ENCODE measurements at places on chromosomes 2 and 18.
A peak's percentile ranks its signal among the peaks of the same experiment; 100 is the strongest.

DNA sequence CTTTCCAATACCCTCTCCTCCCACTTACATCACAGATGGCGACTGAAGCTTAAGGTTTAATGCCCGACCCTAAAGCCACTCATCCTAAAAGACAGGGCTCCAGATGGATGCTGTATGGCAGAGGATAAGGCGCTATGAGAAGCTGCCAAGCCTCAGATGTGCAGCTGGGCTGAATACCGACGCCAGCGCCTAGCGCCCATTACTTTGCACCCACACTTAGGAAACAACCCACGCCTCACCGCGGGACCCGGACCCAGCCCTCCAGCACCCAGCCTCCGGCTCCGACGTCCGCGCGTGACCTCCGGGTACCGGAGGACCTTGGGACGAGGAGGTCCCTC lies 335 bp downstream of the TRAK2 start:
- peaks cover 2% of the 10 kb centered on the region for H3K36me3 ChIP-seq
- peaks cover 35% of the 10 kb centered on the region for H3K4me1 ChIP-seq
- H3K27me3 ChIP-seq: no peaks in the 10 kb centered on the region
- H3K4me3 ChIP-seq: peak overlapping the region; percentile 95
- peak overlapping the region; percentile 92 for H3K27ac ChIP-seq

- H3K27ac ChIP-seq: no peak overlapping the region
- H3K4me1 ChIP-seq: peaks cover 13% of the 10 kb centered on the region
- no peak overlapping the region for H3K4me3 ChIP-seq
- H3K27me3 ChIP-seq: no peaks in the 10 kb centered on the region
- no peak for DNase-seq
- no peaks in the 10 kb centered on the region for H3K36me3 ChIP-seq
Measured at GRCh38 chr2:189348369-189348768, 92.9 kb upstream of the WDR75 start.

GRCh38 chr2:6932828-6933227 lies 15.6 kb downstream of the RNF144A start:
- H3K36me3 ChIP-seq: peaks cover 12% of the 10 kb centered on the region
- H3K27ac ChIP-seq: no peak overlapping the region
- no peak for DNase-seq
- H3K4me3 ChIP-seq: no peak overlapping the region
- peaks cover 25% of the 10 kb centered on the region for H3K4me1 ChIP-seq
- no peaks in the 10 kb centered on the region for H3K27me3 ChIP-seq

- H3K27me3 ChIP-seq: no peaks in the 10 kb centered on the region
- no peak for DNase-seq
- peaks cover 3% of the 10 kb centered on the region for H3K36me3 ChIP-seq
- H3K4me1 ChIP-seq: no peaks in the 10 kb centered on the region
- no peak overlapping the region for H3K4me3 ChIP-seq
Measured at GRCh38 chr2:196413821-196414274, 225.7 kb upstream of the CCDC150 start.

DNA sequence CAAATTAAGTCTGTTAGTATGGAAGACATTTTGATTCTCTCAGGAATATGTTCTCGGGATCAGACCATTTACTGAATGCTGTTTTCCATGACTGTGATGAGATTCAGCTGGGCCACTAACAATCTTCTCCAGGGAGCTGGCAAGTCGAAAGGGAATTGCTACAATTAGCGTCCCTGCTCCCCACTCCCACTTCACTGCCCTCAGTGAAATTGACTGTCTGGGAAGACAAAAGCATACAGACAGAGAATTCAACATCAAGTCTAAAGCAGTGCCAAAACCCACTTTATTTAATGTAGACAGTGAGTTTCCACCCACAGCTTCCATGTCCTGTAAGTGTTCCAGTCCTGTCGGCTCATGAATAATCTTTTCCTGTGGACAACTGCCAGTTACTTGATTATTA lies 34.0 kb upstream of the COL3A1 start:
- H3K36me3 ChIP-seq: no peaks in the 10 kb centered on the region
- peak overlapping the region; percentile 12 for H3K4me3 ChIP-seq
- DNase-seq: no peak
- no peaks in the 10 kb centered on the region for H3K27me3 ChIP-seq
- H3K4me1 ChIP-seq: peaks cover 6% of the 10 kb centered on the region

DNA sequence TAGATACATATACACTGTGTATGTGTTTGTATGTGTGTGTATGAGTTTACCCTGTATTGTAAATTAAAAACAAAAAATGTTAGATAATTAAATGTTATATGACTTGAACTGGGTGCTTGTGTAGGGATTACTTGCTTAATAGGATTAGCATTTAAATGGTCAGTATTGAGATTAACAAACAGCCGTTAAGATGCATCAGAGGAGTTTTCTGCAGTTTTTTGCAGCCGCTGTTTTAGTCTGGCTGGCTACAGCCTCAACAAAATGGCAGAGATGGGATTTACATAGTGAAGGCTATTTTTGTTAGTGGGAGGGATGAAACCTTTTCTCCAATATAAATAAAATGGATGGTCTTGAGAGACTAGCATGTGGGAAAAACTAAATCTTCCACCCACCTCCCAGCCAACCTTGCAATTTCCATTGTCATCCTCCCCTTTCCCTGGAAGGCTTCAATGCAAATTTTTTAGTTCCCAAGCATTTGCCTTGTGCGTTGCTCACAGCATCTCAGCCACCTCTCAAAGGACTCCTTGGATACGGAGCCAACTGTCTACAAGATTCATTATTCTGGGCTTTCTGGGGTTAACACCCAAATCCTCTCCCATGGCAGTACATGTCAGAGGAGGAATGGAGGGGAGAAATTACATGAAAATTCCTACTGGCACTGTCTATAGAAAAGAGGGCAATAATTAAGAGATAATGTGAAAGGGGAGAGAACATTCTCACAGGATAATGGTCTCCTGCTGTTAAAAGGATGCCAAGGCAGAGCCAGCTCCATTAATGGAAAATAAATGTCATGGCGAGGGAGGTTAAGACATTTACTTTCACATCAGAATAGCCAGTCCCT lies 351.9 kb downstream of the CDH2 start:
- no peak overlapping the region for H3K4me3 ChIP-seq
- H3K4me1 ChIP-seq: no peaks in the 10 kb centered on the region
- H3K36me3 ChIP-seq: no peaks in the 10 kb centered on the region
- no peak overlapping the region for H3K27ac ChIP-seq
- no peak for DNase-seq
- H3K27me3 ChIP-seq: no peaks in the 10 kb centered on the region

GRCh38 chr2:37377187-37377532 lies 32.7 kb downstream of the QPCT start:
- peaks cover 29% of the 10 kb centered on the region for H3K4me1 ChIP-seq
- no peaks in the 10 kb centered on the region for H3K36me3 ChIP-seq
- DNase-seq: no peak
- H3K27ac ChIP-seq: peak overlapping the region; percentile 92
- H3K27me3 ChIP-seq: no peaks in the 10 kb centered on the region

- H3K4me3 ChIP-seq: no peak overlapping the region
- peaks cover 1% of the 10 kb centered on the region for H3K27me3 ChIP-seq
- H3K36me3 ChIP-seq: no peaks in the 10 kb centered on the region
- H3K27ac ChIP-seq: no peak overlapping the region
- no peak for DNase-seq
- H3K4me1 ChIP-seq: peaks cover 3% of the 10 kb centered on the region
Measured at GRCh38 chr18:75679331-75679730, 251.8 kb upstream of the SMIM21 start.

DNA sequence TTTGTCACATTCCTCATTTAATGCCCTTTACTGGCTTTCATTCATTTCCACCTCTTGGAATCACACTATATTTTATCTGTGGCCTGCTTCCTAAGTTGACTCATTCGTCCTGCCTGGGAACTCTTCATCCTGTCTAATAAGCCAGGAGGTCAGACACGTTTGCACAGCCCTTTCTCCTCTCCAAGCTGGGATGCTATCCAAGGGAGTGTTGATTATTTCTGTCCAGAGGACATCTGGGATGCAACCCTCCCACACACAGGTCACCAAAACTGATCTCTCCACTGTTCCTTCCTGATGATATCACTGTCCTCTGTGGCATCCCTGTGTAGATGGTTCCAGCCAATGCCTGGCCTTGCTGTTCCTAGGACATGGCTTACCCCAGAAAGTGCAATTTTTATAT lies 79.8 kb upstream of the NOSTRIN start:
- no peak overlapping the region for H3K4me3 ChIP-seq
- H3K27ac ChIP-seq: peak overlapping the region; percentile 51
- peaks cover 50% of the 10 kb centered on the region for H3K36me3 ChIP-seq
- H3K4me1 ChIP-seq: peaks cover 19% of the 10 kb centered on the region
- no peak for DNase-seq
- H3K27me3 ChIP-seq: no peaks in the 10 kb centered on the region

DNA sequence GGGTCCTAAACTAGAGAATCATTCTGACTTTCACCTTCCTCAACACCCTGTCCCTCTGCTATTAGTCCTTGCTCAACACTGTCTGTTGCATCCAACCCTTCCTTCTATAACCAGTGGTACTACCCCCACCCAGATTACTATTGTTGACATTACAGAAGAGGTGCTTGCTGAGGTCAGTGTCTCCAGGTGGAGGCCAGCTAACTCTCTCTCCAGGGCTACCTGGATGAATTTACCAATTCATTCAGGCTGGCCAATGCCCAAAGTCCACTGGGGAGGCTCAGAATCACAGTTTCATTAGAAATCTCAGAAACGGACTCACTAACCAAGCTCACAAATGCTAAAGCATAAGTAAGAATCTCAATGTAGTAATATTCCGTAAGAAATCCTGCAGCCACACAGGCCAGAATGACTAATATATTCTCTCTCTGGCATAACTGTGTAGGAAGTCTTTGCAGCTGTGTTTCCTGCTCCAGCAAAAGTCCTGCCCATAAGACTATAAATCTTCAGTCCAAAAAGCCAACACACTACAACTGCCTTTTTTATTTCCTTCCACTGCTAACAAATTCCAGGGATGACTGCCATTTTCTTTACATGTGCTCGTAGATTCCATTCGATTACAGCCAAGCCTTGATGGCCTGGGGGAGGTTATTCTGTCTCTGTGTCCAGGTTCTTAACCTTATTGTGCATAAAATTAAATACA lies 10.0 kb upstream of the TTR start:
- DNase-seq: no peak
- no peaks in the 10 kb centered on the region for H3K36me3 ChIP-seq
- peak overlapping the region; percentile 2 for H3K27ac ChIP-seq

DNA sequence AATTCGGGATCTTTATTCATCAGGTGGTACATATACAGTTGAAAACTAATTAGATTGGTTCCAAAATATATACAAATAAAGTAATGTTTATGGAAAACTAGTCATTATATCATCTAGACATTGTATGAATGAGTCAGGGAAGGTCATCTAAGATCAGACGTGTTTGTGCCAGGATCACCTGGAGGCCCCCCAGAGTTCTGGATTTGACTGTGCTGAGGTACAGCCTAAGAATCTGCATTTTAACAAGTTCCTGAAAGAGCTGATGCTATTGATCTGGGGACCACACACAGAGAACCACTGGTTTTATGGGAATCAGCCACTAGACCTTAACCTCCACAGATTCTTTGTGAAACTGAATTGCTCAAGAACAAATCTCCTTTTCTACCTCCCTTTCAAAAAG lies 43.2 kb downstream of the PARD6G start:
- no peaks in the 10 kb centered on the region for H3K27me3 ChIP-seq
- no peak overlapping the region for H3K4me3 ChIP-seq
- no peak overlapping the region for H3K27ac ChIP-seq
- H3K36me3 ChIP-seq: peaks cover 5% of the 10 kb centered on the region
- peaks cover 15% of the 10 kb centered on the region for H3K4me1 ChIP-seq
- DNase-seq: no peak

DNA sequence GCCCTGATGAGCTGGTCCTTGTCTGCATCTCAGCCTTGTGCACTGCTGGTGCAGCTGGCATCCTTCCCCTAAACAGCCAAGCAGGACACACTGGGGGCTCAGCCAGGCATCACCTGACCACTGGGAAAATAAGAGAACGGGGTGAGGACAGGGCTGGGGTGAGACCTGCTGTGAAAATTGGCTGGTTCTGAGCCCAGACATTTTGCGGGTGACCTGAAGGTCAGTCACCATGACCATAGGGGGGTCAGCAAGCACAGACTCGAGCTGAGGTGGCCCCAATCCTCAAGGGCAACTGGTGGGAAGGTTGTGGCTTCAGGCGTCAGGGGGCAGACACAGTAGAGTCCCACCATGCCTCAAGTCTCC lies 144.9 kb upstream of the TWIST2 start:
- H3K36me3 ChIP-seq: no peaks in the 10 kb centered on the region
- H3K27me3 ChIP-seq: peaks cover 10% of the 10 kb centered on the region
- H3K27ac ChIP-seq: no peak overlapping the region
- no peak overlapping the region for H3K4me3 ChIP-seq
- DNase-seq: no peak

DNA sequence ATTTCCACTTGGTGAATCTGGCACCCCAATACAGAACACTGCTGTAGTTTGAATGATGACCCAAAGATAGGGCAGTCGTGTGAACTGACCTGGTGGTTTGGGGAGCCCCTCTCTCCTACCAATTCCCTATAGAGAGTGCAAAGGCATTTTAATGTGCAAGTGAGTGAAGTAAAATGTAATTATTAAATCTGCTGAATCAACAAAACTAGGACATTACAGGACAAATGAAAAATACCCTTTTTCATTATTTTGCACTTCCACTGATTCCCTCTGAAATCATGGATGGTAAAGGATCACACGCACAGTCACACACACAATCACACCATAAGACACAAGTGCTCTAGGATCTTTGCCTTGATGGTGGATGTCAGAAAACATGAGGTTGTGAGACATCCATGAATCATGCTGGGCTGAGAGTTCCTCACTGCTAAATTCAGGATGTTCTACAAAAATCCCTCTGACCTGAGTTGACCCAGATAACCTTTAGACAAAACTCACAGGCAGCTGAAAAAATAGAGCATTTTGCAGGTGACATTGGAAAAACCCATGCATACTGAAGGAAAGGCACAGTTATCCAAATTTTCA lies 197.4 kb downstream of the FBXO15 start:
- no peak overlapping the region for H3K27ac ChIP-seq
- H3K4me3 ChIP-seq: no peak overlapping the region
- H3K36me3 ChIP-seq: no peaks in the 10 kb centered on the region
- no peak for DNase-seq

DNA sequence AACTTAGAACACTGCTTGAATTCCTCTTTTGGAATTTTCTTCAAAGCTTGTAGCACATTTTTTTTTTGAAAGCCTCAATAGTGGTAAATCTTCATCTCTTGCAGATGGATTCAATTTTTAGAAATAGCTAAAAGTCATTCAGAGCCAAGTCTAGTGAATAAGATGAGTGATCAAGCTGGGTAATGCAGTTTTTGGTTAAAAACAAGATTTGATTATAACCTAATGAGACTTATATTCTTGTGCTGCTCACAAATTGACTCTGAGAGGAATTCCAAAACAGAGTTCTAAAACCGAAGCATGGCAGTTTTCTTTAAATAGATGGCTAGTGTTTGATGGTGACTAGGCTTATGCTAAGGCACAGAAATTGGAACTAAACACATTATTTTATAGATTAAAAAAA lies 2072.6 kb upstream of the CELF4 start:
- peaks cover 2% of the 10 kb centered on the region for H3K4me1 ChIP-seq
- H3K4me3 ChIP-seq: no peak overlapping the region
- H3K27ac ChIP-seq: no peak overlapping the region

DNA sequence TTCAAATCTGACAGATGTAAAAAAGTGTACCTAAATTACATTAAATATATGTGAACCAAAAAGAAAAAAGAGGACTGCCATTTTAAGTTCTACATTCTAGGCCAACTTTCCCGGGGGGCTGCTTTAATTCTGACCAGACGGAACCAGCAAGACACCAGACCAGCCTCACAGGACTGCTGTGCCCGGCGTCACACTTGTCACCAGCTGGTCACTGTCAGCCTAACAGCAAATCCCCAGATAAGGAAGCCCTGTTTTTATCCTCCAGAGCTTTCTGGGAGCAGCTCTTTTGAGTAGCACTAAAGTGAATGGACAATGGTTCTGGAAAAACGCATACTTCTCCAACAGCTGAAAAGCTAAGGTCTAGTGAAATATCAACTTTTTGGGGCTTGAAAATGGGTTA lies 35.6 kb downstream of the CYB5A start:
- DNase-seq: no peak
- H3K4me1 ChIP-seq: peaks cover 41% of the 10 kb centered on the region
- H3K36me3 ChIP-seq: peaks cover 3% of the 10 kb centered on the region
- H3K27me3 ChIP-seq: no peaks in the 10 kb centered on the region
- no peak overlapping the region for H3K4me3 ChIP-seq
- peak overlapping the region; percentile 10 for H3K27ac ChIP-seq

Data from mesothelial cell of epicardium (in vitro differentiated cells).